Effector memory CD4-positive, alpha-beta T cell (primary cell): ENCODE measurements at places on chromosomes 3 and 15.

- DNase-seq: no peak
Observed at GRCh38 chr3:121436074-121436473, 109.7 kb downstream of the POLQ start.

GRCh38 chr15:74262625-74263024, 26.5 kb downstream of the CCDC33 start:
- DNase-seq: no peak

GRCh38 chr3:19215427-19215826, 67.1 kb downstream of the KCNH8 start:
- no peak for DNase-seq

DNA sequence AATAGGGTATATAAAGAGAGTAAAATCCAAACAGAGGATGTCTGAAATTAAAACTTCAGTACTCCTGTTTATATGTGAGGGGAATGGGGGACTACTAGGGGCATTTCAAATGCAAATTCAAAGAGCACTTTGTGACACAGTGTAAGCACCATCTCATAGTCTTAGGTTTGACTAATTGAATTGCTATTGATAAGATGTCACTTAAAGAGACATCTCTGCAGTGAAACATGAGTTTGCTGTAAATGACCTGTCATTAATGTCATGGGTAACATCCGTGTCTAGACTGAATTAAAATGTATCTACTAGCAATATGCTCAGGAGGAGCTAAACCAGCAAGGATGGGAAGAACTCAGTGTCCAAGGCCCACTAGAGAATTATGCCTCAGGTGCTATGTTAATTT, 41.0 kb downstream of the ROBO1 start:
- DNase-seq: no peak
